AG04449 (cell line): ENCODE measurements at places on chromosomes 5 and 9.

GRCh38 chr5:165035520-165035919 is 1530.1 kb downstream of the MAT2B start:
- no peak for DNase-seq

GRCh38 chr5:180875860-180876426 is 14.9 kb upstream of the ZFP62 start:
- DNase-seq: no peak

GRCh38 chr5:39780347-39780746 is 355.6 kb upstream of the DAB2 start:
- DNase-seq: no peak

- peak; percentile 24 for DNase-seq
These were observed 57.7 kb downstream of the PDE6A start for GRCh38 chr5:149886692-149887470.

DNA sequence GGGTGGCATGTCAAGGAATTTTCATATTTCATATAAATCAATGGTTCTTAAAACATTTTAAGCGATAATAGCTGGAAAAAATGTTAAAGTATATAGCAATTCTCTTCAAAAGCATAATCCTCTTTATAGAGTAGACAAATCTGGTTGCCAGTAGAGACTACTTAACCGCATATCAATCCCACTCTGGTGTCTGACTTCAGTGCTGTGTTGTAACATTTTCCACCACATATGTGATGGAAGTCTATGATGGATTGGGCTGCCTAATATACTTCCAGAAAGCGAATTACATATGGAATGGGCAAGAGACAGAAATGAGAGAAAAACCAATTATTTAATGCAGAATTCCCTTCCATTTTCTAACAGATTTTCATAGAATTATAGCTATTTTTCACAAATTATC is 54.3 kb downstream of the FBN2 start:
- DNase-seq: no peak

GRCh38 chr5:50691399-50692016 is 25.1 kb downstream of the PARP8 start:
- no peak for DNase-seq

GRCh38 chr9:83701769-83702168 is 6.0 kb downstream of the UBQLN1 start:
- DNase-seq: peak; percentile 47

DNA sequence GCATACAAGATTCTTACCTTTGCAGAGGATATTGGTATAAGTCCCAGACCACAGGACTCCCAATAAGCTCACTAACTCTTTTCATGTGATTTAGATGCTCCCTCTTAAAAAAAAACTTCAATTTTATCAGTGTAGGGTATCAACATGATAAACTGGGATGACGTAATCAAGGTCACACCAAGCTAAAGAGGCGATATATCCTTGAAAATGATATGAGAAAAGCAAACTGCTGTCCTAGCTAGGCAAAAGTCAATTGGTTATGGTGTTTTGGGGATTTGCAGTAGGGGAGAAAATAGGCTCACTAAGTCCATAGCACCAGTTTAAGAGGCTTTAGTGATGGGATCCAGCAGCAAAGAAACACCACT is 354.4 kb downstream of the DIRAS2 start:
- DNase-seq: no peak

GRCh38 chr5:75338408-75338807 is 1.4 kb downstream of the HMGCR start:
- no peak for DNase-seq

GRCh38 chr5:35811108-35811741 is 45.5 kb upstream of the IL7R start:
- no peak for DNase-seq

DNA sequence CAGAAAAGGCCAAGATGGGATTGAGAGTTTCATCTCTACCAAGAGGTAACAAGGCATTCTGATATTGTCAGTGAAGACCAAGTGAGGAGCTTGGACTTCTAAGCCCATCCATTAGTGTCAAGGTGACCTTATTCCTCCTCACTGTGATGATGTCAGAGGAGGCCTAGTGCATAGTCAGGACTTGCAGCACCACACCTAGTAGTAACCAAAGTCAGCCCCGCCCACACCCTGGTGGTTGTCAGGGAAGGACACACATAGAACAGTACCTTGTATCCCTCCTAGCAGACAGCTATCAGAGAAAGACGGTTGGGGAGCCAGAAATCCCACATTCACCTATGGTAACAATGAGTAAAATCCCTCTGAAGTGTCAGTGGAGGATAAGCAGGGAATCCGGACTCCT is 111.7 kb downstream of the AP3B1 start:
- DNase-seq: no peak

GRCh38 chr5:149007174-149007573 is 55.7 kb downstream of the SH3TC2 start:
- DNase-seq: peak; percentile 49

GRCh38 chr5:159602434-159602833 is 272.1 kb upstream of the IL12B start:
- DNase-seq: no peak

GRCh38 chr5:128007939-128008338 is 75.6 kb upstream of the SLC12A2 start:
- DNase-seq: no peak

DNA sequence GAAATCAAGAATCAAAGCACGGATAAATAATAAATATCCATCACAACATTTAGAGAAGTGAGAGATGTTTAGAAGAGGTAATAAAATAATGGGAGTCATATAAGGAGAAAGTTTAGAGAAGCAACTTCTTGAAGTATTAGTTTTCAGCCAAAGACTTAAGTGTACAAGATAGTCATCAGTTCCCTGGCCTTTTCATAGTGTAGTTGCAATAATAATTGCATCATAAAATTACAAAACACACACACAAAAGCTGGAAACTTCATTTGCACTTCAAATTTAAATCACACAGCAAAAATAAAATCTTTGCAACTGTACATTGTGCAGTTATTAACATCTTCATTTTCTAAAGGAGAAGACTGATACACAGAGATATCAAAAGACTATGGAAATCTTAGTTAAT is 319.1 kb upstream of the RGMB start:
- no peak for DNase-seq

GRCh38 chr5:87081511-87082372 is 185.9 kb upstream of the RASA1 start:
- DNase-seq: no peak

GRCh38 chr9:134689321-134690181 is 47.9 kb downstream of the COL5A1 start:
- no peak for DNase-seq

DNA sequence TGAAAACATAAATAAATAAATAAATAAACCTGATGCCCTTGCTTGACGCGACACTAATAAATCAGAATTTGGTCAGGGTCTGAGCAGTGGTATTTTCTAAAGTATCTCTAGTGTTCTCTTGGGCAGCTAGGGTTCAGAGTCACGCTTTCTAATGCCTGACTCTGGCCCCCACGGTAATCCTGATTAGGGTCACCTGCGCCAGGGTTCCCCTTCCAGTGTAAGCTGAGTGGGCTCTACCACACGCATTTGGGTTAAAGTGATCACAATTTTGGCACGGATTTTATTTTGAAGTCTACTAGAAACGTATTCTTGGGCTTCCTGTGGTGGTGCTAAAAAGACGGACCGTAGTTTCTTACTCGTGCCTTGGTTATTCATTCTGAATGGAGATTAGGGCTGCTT is 651 bp downstream of the TTC1 start:
- no peak for DNase-seq

- DNase-seq: no peak
These were observed 11.3 kb downstream of the EBF1 start for GRCh38 chr5:159088371-159088770.
